A673 (cell line): ENCODE measurements at places on chromosomes 12 and 14.
A peak's percentile ranks its signal among the peaks of the same experiment; 100 is the strongest.

- DNase-seq: peak; percentile 18
These were observed 59.1 kb downstream of the TBC1D30 start for GRCh38 chr12:64883264-64884163.

DNA sequence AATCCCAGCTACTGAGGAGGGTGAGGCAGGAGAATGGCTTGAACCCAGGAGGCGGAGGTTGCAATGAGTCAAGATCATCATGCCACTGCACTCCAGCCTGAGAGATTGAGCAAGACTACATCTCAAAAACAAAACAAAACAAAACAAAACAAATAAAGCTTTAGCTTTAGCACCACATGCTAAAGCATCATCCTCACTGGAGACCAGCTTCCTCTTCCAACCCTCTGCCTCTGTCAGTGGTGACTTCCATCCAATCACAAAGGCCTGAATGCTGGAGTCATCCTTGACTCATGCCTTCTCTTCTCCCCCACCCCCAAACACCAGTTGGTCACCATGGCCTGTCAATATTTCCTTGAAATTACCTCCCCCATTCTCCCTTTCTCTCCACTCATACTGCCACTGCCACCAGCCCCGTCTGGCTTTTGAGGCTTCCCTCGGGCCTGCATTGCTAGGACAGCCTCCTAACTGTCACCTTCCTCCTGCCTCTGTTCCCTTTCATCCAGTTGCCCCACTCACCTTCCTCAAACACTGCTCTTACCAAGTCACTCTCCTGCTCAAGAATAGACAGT, 1.4 kb downstream of the ZNF385A start:
- DNase-seq: no peak

DNA sequence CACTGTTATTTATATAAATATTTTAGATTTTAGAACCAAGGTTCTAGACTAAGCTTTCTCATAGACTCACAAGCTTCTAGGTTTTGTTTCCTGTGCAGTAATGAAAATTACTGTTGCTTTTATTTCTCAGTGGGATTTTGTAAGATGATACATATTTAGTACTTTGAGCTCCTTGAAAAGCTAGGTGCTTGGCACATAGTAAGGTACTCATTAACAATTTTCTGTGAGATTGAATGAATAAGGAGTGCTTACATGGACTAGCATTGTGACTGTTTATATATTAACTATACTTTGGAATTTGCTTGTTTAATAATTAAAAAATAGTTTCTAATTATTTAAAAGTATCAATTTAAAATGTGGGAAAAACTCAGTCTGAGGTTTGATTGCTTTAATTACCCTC, 85.7 kb downstream of the MIA2 start:
- no peak for DNase-seq

- DNase-seq: no peak
These were observed 10.9 kb upstream of the TESC start for GRCh38 chr12:117109943-117110635.

DNA sequence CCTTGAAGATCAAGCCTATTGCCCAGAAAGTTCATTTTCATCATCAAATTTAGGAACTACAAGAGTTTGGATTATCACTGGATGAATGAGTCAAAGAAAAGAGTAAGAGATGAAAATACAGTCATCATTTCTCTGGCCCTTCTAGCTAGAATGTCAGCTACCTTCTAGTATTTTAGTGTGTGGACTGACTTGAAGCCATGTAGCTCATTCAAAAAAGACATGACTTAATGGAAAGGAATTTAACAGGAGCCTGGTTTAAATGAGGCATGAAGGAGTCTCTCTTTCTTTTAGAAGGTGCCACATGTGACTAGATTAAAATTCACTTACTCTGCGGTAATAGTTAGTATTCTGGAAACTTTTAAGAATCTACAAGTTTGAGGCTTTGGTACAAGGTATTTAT, 7.1 kb downstream of the PTHLH start:
- peak; percentile 44 for DNase-seq

GRCh38 chr12:68261896-68262295, 8.5 kb upstream of the IL22 start:
- DNase-seq: no peak

- no peak for DNase-seq
These were observed 51.6 kb downstream of the CAND1 start for GRCh38 chr12:67320614-67321295.

DNA sequence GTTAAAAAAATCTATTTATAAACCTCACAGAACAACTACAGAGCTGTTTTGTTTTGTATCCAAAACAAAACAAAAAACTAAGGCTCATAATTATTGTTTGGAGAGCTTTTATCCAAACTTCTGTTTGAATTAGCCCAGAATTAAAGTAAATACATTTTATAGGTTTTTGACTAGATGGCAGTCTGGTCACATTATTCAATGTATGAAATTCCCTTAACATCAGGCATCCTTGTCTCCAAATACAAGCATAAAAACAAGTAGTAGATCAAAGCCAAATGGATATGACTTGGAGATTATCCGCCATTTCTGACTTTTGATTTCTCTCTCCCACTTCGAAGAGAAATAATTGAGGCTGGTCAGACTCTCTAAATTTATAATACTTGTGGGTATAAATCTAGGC, 63.5 kb downstream of the SLC38A1 start:
- no peak for DNase-seq

GRCh38 chr14:71193663-71194062, 286.4 kb downstream of the PCNX1 start:
- DNase-seq: no peak

DNA sequence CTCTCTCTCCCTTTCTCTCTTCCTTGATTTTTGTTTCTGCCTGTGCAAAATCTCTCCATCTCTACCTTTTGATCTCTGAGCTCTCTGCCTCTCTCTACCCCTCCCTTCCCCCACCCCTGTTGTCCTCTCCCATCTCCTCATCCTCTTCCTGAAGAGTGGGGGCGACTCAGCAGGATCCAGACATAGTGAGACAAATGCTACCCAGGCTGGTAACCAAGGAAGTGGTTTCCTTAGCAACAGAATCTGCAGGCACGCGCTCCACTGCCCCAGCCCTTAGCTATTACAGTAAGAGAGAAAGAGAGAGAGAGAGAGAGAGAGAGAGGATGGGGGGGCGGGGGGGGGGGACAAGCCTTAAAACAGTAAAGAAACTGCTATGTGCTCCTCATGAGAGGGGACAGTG, 85.6 kb downstream of the CMKLR1 start:
- DNase-seq: peak; percentile 13

DNA sequence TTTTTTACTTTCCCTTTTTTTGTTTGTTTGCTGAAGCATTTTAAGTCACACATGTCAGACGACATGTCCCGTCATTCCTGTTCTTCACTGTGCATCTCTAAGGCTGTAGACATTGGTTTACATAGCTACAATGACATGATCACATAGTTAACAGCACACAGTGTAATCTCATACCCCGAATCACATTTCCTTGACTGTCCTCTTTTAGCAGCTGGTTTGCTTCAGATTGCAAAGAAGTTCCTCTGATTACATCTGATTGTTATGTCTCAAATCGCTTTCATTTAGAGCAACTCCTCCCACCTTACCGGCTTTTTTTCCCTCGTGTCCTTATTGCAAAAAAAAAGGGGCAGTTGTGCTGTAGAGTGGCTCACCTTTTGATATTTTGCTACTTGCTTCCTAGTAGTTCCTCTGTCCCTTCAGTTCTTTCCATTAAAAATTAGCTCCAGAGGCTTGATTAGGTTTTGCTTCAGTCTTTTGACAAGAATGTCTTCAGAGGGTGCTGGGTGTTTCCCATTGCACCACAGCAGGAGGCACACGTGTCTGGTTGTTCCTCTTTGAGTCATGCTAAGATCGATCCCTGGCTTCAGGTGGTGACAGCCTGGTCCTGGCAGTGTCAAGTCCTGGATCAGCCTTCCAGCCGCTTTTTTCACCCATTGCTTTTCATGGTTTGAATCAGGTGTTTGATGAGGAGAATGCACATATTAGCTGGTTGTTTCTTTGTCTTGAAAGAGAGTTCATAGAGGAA, 35.0 kb downstream of the ZNF664 start:
- DNase-seq: no peak

DNA sequence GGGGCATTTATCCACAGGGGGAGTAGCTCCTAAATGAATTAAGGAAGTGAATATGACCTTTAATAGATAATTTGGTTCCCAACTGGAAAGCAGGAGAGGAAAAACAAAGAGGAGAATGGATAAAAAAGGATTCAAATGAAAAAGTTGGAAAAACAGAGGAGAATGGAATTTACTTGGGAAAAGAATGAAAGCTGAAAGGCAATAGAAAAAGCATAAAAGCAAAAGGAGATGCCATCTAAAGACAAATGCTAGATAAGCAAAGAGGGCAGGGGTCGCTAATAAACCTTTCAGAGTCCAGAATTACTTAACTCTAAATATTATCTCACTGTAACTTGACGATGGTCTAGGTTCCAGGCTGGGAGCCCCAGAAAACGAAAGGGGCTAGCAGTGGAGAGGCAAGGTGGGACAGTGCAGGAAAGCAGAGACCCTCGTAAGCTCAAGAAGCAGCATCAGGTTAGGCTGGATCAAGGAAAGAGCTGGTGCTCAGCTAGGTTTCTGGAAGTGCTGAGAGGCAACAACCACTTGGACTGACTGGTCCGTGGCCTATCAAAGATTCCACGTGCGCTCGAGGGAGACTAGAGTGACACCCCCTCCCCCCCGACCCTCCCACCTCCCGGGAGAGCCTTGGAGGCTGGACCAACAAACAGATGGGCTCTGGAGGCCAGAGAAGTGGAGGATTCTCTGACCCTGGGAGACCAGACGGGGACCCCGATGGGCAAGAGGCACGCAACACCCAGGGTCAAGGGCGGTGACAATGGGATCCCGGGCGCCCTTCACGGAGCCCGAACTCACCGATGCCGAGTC, 1.2 kb downstream of the SLC2A13 start:
- DNase-seq: peak; percentile 24

GRCh38 chr14:90797451-90797850, 18.8 kb downstream of the TTC7B start:
- DNase-seq: peak; percentile 60

DNA sequence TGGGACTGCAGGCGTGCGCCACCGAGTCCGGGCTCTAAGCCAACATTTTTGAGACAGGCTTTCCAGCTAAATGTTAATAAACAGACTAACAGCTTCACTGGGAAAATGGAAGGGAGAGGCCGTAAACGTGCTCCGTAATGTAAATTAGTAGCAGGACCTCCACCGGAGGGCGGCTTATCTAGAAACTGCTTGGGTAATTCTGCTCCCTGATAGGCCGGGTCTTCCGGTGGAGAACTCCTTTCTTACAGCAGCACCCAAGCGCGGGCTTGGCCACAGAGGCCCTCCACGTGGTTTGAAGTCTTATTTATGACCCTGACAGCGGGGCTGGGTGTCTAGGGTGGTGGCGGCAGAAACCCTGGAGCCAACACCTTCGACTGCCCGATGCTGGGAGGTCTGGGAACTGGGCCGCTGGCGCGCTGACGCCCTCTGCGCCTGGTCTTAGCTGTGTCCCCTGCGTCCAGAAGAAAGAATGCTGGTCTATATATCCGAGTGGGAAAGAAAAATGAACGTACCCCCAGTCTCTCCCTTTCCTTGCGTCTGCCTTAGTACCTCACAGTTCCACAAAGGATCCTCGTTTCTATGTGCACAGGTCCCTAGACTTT, 1.7 kb downstream of the DPPA3 start:
- DNase-seq: no peak

- DNase-seq: no peak
These were observed 132.9 kb upstream of the DIO3 start for GRCh38 chr14:101428409-101428808.

GRCh38 chr14:63788011-63788933, 60.4 kb upstream of the SGPP1 start:
- DNase-seq: peak; percentile 10

DNA sequence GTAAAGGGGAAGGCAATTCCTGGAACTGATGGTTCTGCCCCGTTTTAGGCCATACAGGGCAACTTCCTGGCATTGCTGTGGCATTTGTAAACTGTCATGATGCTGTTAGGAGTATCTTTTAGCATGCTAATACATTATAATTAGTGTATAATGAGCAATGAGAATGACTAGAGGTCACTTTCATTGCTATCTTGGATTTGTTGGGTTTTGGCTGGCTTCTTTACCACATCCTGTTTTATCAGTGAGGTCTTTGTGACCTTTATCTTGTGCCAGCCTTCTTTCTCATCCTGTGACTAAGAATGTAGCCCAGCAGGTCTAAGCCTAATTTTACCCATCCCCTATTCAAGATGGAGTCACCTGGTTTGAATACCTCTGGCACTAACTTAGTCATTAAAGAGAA, 51.2 kb downstream of the TESPA1 start:
- no peak for DNase-seq

- no peak for DNase-seq
These were observed 10.6 kb downstream of the NACA start for GRCh38 chr12:56714431-56714929.

GRCh38 chr12:65741656-65742017, 82.6 kb upstream of the HMGA2 start:
- DNase-seq: peak; percentile 71
